Neural crest cell (in vitro differentiated cells): ENCODE measurements at places on chromosomes 12 and 14.

DNA sequence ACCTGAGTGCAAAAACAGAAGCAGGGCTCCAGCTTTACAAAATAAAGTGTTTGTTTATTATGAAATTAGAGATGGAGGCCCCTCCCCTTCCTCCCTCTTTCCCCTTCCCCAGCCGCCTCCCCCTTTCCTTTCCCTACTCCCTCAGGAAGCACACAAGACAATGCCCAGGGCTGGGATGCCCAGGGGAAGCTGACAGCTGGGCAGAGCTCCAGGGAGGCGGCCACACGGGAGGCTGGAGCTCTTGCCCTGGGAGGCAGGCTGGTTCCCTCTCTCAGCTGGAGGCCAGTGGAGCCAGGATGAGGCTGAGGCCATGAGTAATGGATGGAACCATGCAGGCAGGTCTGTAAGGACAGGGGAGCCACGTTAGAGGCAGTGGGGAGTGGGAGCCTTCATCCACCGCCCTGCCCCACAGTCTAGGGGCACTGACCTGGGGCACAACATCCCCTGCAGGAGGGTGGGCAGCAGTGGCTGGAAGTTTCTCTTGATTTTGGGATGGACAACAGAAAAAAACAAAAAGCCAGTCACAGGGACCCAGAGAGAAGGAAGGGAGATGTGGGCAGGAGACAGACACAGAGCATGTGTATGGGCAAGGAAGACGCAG lies 5.1 kb downstream of the PSMB11 start:
- DNase-seq: no peak

- DNase-seq: no peak
These were observed 11.3 kb upstream of the USP15 start for GRCh38 chr12:62248873-62249272.

DNA sequence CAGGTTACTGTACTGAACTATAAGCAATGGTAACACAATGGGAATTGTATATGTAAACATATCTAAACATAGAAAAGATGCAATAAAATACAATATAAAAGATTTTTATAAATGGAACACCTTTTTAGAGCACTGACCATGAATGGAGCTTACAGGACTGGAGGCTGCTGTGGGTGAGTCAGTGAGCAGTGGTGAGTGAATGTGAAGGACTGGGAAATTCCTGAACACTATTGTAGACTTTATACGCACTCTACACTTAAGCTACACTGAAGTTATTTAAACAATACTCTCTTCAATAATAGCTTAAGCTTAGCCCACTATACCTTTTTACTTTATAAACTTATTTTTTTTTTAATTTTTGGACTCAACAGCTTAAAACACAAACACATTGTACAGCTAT lies 313.5 kb downstream of the KCNC2 start:
- DNase-seq: no peak

- DNase-seq: no peak
These were observed 18.3 kb downstream of the AEBP2 start for GRCh38 chr12:19457561-19457960.

DNA sequence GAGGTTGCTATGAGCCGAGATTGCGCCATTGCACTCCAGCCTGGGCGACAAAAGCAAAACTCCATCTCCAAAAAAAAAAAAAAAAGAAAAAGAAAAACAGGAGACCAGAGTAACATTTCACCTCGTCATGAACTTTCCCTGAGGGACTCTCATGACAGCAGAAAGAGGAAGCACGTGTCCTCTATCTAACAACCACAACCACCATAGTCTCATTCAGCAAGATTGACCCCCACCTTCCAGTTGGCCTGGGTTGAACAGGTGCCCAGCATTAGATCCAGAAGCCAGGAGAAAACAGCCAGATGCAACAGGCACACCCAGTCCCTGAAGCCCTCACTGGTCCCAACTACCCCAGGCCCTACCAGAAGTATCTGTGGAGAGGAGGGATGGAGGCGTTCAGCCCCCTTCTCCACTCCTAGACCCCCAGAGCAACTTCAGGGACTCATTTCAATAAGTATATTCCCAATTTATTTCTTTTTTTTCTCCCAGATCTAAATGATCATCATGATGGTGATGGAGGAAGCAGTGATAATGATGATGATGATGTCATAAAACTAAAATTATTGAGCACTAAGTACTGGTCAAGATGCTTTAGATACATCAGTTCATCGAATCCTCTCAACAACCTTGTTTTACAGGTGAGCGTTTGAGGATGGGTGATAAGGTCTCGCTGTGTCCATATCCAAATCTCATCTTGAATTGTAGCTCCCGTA lies 235.0 kb downstream of the EFCAB11 start:
- no peak for DNase-seq

- DNase-seq: no peak
These were observed 202.2 kb downstream of the TMEM132D start for GRCh38 chr12:129701631-129702101.

DNA sequence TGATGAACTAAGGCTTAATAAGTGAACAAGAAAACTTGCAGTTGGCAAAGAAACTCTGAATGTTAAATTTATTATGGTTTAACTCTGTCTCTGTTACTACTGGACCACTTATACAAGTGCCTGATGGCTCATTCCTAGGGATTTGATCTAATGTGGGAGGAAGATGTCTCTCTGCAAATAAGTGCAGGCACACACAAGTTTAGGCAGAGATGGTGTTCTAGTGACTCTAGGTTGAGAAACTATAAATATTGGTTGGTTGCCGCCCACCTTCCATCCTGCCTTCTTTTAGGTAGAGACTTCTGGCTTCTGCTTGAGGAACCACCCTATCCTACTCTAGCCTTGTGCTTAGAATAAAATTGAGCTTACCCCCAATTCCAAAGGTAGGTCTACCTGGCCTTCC lies 256.2 kb downstream of the PAWR start:
- no peak for DNase-seq

- no peak for DNase-seq
These were observed 195.8 kb upstream of the CAND1 start for GRCh38 chr12:67073336-67073735.

DNA sequence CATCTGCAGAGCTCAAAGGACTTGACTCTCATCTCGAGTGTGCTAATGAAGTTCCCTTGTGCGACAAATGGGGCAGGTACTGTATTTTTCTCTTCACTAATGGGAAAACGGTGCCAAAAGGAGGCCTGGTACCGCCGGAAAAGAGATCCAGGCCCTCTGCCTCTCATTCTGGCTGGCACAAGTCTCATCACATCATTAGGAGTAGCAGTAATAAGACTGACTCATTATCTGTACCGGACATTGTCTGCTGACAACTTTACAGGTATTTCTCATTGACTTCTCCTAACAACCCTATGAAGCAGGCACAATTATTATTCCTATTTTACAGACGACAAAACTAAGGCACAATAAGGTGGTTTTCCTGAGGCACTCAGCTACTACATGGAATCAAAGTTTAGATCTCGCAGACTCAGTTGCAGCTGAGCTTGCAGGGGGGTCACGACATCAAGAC lies 668 bp downstream of the APPL2 start:
- DNase-seq: no peak

DNA sequence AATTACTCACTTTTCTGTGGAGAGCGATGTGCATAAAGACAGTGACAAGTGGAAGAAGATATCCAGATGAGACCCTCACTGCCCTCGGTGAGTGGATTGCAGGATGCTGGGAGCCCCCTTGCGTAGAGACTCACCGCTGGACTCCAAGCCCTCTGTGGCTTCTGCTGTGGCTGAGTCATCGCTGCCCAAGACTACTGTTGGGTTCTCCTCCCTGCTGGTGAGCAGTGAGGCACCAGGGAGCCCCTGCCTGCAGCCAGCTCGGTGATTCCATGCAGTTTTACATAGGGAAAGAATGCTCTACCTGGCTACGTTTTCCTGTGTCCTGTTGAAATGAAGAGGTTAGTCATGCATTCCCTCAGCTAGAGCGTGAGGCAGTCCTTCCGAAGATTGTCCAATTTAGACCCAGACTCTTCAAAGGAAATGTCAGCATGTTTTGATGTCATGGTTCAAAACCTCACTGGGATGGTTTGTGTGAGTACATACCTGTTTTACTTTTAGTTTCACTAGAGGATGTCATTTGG lies 28.2 kb downstream of the TRAF3 start:
- no peak for DNase-seq

DNA sequence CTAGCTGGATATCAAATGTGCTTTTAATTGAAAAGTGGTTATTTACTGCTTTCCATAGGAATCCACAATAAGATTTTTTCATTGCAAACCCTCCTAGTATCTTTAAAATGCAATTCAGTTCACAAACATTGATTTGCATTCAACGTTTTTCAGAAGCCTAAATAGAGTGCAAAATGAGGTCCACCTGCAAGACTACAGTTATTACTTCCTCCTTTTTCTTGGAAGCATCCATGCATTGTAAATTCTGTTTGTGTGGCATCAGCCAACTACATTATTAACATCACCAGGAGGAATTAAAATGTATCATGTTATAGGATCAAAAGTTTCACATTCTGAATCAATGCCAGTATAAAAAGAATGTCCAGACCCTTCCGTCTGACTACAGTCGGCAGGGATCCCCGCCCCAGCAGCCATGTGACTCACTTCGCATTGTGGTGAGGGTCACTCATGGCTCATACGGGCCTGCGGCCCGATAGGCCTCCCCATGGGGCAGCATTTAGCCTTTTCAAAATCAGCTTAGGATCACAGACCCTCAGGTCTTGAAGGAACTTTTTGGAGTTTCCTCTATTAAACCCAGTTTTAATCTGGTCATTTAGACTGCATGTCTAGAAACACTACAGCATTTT lies 46.3 kb downstream of the NTF3 start:
- DNase-seq: no peak

DNA sequence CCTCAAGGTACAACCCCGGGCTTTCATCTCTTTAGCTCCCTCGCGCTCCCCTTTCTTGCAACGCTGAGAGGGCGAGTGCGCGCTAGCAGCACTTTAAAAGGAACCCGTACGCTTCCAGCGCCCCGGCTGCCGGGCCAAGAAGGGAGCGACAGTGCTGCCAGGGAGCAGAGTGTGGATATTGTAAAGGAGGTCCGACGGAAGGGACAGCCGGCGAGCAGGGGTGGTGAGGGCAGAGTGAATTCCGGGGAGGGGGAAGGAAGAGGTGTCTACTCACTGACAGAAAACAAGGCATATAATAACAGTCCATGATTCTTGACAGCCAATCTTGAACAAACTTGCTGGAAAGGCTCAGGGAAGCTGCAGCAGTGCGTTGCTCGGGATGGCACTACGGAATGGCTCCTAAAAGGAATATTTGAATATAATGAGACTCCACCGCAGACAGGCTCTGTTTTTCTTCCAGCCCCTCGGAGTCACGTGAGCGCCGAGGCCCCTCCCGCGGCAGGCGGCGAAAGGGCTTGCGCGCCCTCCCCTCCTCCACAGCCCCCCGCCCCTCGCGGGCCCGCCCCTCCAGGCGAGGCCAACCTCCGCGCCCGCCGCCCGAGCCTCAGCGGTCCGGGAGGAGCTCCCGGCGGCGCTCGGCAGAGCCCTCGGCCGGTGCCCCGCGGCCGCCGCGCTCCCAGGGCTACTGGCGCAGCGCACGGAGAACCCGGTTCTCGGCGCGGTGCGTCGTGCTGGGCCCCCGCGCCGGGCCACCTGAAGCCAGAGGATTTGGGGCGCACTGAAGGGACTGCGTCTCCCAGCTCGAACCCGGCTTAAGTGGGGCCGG lies 3.4 kb downstream of the BMP4 start:
- DNase-seq: peak; percentile 65

GRCh38 chr12:108784270-108784669 lies 53.0 kb upstream of the CORO1C start:
- DNase-seq: no peak

GRCh38 chr14:59308673-59309072 lies 120.2 kb downstream of the DAAM1 start:
- DNase-seq: no peak

- no peak for DNase-seq
These were observed 306.0 kb downstream of the NELL2 start for GRCh38 chr12:44570036-44570583.

DNA sequence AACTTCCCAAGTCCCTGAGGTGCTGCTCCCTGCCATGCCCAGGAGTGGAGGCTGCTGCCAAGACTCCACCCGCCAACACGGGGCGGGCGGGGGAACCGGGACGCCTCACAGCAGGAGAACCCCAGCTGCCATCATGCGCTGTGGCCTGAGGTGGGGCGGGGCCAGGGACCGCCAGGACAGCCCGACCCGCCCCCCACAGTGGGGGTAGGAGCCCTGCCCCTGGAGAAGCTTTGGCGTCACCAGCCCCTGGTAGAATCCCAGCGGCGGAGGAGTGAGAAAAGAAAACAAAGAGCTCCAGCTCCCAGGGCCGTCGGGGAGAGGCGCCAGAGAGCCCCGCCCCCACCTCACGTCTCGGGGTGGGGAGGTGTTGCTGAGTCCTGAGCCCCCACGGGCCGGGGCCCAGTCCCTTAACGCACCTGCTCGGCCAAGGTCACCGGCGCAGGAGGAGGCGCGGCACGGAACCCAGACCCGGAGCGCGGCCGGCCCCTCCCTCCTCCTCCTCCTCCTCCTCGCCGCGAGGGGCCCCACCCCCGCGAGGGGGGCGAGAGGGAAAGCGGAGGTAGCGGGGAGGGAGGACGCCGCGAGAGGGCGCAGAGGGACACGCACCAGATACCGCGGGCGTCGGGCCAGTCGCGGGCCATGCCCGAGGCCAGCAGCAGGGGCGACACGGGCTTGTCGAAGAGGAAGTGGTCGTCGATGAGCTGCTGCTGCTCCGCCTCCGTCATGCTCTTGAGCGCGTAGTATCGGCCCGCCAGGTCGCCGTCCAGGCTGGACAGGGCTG lies 1.8 kb downstream of the CKB start:
- peak; percentile 81 for DNase-seq

GRCh38 chr12:70386771-70387170 lies 20.7 kb downstream of the KCNMB4 start:
- no peak for DNase-seq

DNA sequence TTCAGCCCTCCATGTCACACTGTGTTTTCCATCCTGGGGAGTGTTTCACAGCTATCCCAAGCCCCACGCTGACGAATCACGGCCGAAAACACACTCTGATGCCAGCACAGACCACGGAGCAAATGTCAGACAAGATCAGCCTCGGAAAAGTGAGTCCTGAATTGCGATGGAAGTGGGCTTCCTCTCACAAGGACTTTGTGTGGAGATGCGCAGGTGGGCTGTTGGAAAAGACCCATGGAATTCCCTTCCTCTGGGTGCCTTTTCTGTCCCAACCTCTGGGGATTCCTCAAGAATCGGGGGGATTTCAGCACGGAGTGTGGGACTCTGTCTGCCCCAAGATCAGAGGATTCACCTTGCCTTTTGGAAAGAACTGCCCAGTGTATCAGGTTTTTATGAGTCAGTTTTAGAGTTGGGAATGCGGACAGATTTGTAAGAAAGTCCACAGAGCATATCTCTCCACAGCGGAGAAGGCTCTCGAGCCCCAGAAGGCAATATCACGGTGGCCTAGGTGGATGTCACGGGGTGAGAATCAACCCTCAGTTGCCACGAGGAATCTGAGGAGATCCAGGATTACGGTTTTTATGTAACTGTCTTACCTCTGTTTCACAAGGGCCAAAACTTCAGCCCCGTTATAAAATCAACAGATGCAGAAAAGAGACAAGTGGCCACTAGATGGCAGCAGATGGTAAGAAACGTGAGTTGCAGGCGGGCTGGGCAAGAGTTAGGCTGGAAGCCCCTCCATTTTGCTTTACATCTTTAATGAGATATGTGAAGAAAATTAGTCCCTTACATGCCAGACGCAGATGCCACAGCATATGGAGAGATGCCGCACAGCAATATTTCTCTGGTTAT lies 201.9 kb downstream of the DAD1 start:
- DNase-seq: peak; percentile 88

GRCh38 chr14:80973931-80974641 lies 18.7 kb downstream of the TSHR start:
- DNase-seq: no peak
